Islet precursor cell (in vitro differentiated cells): ENCODE measurements at places on chromosomes 5 and 9.

GRCh38 chr9:10678790-10679189, 66.0 kb upstream of the PTPRD start:
- no peak for DNase-seq

- no peak for DNase-seq
These were observed 92.1 kb upstream of the FSD1L start for GRCh38 chr9:105355781-105356180.

GRCh38 chr9:89498852-89499480, 1.1 kb upstream of the SEMA4D start:
- DNase-seq, result no peak

- DNase-seq, result no peak
These were observed 9.7 kb downstream of the MRPL36 start for GRCh38 chr5:1789834-1790471.

- peak; percentile 42 for DNase-seq
These were observed 9.7 kb upstream of the RXRA start for GRCh38 chr9:134316449-134317160.

GRCh38 chr9:105459336-105459735, 11.5 kb downstream of the FSD1L start:
- DNase-seq, result no peak

GRCh38 chr5:39200081-39200480, 19.3 kb downstream of the FYB1 start:
- DNase-seq, result no peak

GRCh38 chr5:13664377-13664776, 280.1 kb downstream of the DNAH5 start:
- DNase-seq, result no peak

DNA sequence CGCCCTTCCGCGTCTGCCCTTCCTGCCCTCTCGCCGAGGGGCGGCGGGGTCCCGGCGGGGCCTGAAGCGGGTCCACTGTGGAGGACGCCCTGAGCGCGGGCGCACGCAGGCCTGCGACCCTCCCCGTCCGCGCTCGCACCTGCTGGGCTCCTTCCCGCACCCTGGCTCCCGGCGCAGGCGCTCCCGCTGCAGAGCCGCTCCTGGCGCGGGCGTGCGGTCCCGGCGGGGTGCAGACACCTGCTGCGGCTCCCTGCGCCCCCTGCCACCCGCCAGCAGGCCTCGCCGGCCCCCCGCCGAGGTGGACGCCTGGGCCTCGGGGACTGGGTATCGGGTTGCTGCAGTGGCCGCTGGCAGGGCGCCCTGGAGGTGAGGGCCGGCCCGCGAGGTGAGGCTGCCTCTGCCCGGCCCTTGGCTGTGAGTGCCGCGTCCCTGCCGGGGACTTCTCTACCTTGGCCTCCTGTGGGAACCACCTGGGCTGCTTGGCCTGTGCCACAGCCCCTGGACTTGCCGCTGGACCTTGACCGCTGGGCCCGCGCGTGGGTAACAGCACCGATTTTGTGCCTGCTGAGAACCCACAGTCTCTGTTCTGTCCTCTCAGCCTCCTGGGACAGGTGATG, 627 bp downstream of the ARRDC1 start:
- peak; percentile 64 for DNase-seq

DNA sequence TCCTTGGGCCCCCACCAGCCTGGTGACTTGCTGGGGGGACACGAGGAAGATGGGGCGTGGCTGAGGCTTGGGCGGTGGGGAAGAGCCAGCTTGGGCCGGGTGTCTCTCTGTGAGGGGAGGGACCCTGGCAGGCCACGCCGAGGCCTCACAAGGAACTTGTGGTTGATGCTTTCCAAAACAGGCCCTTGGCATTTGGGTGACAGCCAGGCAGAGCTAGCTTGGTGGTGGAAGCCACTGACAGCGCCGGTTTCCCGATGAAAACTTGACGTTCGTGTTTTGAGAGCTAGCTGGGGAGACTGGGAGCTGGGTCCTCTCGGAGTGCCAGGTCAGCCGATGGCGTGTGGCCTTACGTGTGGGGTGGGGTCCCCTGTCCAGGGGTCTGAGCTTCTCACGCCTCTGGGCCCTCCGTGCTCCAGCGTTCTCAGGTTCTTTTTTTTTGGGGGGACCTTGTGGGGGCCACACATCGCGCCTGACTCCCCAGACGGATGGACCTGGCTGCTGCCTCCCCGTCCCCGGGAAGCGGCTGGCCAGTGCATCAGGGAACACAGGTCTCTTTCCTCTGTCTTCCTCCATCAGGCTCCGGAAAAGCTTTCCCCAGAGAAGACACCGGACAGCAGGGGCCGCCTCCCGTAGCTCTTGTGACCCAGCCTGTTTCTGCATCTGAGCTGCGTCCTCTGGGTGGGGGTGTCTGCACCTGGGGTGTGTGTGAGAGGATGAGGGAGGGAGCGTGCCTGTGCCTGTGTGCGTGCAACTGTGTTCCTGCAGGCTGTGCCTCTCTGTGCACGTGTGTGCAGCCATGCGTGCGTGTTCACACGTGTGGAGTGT, 129.3 kb upstream of the LPCAT1 start:
- DNase-seq, result no peak

- no peak for DNase-seq
These were observed 58.3 kb downstream of the GPR107 start for GRCh38 chr9:130111786-130112537.

DNA sequence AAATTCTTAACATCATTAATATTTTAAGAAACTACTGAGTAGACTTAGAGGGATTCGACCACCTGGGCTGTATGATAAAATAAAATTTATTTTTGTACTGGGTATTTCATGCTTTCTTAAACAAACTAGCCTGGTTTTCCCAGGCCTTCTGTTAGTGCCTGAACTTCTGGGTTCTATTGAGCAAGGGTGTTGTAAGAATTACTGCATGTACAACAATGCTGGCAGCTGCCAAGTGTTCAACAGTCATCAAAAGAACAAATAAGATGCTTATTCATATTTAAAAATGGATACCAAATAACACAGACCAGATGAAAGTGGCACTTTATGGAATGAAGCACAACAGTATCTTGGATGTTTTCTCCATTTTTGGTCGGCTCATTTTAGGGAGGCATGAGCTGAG, 123.2 kb upstream of the FBXL7 start:
- no peak for DNase-seq

GRCh38 chr5:134209477-134210245, 16.2 kb downstream of the PPP2CA start:
- no peak for DNase-seq

DNA sequence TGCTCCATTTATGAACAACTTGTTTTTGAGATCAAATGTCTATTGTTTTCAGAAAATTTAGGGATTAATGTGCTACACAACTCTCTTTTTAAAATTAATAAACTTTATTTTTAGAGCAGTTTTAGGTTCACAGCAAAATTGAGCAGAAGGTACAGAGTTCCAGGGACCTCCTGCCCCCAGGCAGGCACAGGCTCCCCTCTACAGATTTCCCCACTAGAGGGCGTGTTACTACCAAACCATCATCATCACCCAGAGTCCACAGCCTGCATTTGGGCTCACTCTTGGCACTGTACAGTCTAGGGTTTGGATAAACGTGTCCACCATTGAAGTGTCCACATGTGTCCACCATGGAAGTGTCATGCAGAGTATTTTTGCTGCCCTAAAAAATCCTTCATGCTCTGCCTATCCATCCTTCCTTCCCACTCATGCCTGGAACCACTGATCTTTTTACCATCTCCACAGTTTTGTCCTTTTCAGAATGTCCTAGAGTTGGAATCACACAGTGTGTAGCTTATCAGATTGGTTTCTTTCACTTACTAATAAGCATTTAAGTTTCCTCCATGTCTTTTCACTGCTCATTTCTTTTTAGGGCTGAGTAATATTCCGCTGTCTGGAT, 61.7 kb downstream of the MRPL36 start:
- peak; percentile 47 for DNase-seq

DNA sequence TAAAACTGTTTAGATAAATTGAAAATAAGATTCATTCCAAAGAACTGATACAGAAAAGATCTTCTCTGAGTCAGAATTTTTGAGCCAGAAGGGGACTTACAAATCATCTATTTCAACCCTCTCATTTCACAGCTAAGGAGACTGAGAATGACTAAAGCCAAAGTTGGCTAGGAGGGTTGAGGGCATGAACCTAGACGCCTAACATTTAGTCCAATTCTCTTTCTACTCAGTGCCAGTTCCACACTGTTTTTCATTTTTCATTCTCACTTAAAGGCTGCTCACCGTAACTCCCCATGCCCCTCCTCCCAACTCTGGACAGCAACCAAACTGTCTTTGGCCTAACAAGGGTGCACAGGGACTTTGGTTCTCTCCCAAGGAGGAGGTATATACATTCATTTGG, 364.0 kb downstream of the NDUFS4 start:
- no peak for DNase-seq

DNA sequence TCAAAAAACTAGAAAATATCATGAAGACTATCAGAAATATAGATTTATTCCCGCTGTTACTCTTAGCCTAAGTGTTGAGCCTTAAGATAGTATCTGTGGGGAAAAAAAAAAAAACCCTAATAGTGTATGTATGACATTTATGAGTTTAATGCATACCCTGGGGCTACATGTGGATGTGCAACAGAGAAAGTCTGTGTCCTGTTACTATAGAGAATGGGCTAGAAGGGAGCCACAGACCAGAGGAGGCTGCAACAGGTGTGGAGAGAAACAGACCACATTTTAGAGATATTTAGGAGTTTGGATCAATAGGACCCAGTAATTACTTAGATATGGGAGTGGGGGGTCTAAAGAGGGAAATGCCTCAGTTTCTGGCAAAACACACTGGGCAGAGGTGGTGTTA, 15.4 kb downstream of the RNF130 start:
- DNase-seq, result no peak

DNA sequence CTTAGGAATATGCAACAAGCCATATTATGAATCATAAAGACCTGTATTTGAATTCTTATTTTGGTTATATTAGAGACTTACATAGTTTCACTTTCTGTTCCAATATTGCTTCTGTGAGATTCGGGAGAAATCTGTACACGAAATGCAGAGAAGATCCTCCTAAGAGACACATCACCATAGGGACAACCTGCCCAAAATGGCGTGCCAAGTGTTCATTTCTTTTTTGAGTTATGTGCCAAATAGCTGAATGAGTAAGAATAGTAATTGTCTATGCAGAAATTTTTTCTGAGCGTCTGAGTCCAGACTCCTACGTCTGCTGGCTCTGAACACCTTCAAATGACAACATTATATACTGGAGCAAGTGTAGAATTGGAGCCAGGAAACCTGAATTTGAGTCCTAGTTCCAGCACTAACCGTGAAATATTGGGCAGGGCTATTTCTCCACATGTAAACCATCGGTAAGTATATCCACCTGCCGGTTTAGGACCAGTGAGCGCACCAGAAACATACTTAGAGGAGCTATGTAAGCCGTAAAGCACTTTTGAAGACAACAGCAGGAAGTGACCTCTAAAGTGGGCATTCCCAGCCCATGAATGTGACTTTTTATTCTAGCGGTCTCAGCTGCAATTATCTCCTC, 163.9 kb upstream of the DMRT1 start:
- DNase-seq, result no peak

- DNase-seq, result no peak
These were observed 33.3 kb downstream of the TLE1 start for GRCh38 chr9:81656004-81656403.

GRCh38 chr9:92408747-92409478, 4.5 kb upstream of the OGN start:
- no peak for DNase-seq

DNA sequence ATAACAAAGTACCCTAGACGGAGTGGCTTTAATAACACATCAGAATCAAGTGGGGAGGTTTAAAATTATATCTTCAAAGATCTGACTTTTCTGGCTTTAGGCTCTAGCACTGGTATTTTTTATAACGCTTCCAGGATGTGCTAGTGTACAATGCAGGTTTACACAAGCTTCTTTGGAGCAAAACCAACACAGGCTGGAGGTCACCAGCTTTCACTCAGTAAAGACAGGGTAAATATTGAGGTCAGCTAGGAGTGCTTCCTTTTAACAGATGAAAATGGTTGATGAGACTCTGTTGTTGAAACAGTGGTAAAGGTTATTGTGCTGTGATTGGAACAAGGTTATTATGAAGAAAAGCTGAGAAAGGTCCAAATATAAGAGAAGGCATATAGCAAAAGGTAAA, 414.2 kb downstream of the TAF11L14 start:
- DNase-seq, result no peak

GRCh38 chr9:88745276-88746001, 210.5 kb downstream of the NXNL2 start:
- DNase-seq, result peak; percentile 78

GRCh38 chr9:137757613-137758029, 120.0 kb upstream of the CACNA1B start:
- DNase-seq, result peak; percentile 90

DNA sequence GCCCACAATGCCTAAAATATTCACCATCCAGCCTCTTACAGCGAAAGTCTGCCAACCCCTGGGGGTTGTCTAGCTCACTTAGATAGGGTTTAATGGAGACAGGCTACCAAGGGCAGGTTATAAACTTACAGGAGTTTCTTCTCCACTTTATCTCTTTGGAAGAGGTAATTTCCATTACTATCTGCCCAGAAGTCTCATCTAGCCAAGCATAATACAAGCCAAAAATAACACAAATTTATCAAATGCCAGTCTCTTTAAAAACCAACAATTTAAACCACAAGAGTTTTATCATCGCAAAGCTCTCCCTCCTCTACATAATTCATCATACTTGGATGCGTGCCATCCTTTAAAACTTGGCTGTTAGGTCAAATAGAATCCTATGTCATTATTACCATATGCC, 6.2 kb downstream of the RBM22 start:
- no peak for DNase-seq

- no peak for DNase-seq
These were observed 251.4 kb upstream of the GAS1 start for GRCh38 chr9:87198716-87199115.
